Nucleus accumbens (tissue), 56 donors: ENCODE measurements at places on chromosomes 3 and 15.

- DNase-seq, result no peak
These were observed 36.6 kb downstream of the PSTPIP1 start for GRCh38 chr15:77031376-77032050.

GRCh38 chr15:36185845-36186244 is 393.6 kb upstream of the CDIN1 start:
- DNase-seq, result no peak

DNA sequence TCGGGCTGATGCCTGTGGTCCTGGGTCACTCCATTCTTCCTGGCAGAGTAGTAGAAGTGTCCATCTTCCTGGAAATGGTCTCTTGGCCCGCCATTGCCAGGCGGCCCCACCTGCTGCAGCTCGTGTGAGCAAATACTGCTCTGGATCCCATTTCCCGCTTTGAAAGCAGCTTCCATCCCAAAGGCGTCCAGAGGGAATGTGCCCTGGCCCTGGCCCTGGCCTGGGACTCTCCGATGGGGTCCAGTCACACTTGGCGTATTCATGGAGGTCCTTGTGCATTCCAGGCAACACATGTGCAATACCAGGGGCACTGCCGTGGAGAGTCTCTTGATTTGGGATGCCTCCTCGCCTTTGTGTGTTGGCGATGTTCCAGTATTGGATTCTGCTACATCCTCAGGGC is 111.1 kb downstream of the SNRPN start:
- no peak for DNase-seq

GRCh38 chr3:10374311-10374710 is 53.4 kb upstream of the SEC13 start:
- no peak for DNase-seq

DNA sequence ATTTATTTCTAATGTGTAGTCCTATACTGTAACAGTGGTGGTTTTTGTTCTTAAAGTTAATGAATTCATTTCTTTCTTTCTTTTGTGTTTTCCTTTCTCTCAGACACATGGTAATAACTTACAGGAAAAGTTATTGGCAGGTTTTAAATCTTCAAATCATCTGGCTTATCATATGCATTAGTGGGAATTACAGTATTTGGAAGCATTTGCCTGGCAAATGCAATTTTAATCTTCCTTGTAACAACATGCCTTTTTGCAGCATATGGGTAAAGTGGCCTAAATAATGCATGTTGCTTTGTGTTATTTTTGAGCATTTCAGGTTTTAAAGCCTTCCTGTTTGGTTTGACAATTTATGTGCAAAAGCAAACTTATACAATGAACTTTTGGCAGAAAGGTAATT is 66.8 kb downstream of the GALK2 start:
- DNase-seq, result no peak

DNA sequence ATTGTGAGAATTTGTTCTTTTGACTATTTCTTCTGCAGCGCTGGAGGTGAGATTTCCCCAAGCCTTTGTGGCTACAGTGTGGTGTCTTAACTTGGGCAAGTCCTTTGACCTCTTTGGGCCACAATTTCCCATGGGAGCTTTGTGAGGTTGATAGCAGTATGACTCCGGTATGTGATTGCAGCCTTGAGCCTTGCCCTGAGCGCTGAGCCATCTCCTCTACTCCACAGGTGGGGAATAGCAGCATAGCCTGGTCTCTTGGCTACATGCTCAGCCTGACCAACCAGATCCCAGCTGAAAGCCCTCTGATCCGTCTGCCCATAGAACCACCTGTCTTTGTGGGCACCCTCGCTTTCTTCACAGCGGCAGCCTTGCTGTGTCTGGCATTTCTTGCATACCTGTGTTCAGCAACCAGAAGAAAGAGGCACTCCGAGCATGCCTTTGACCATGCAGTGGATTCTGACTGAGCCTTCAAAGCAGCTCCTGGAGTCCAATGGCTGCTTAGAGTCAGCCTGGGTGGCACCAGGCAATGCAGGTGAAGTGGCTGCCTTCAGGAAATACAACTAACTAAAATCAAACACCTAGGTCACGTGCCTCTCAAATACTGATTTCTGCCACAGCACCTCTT is 30.0 kb upstream of the RPL14 start:
- no peak for DNase-seq

DNA sequence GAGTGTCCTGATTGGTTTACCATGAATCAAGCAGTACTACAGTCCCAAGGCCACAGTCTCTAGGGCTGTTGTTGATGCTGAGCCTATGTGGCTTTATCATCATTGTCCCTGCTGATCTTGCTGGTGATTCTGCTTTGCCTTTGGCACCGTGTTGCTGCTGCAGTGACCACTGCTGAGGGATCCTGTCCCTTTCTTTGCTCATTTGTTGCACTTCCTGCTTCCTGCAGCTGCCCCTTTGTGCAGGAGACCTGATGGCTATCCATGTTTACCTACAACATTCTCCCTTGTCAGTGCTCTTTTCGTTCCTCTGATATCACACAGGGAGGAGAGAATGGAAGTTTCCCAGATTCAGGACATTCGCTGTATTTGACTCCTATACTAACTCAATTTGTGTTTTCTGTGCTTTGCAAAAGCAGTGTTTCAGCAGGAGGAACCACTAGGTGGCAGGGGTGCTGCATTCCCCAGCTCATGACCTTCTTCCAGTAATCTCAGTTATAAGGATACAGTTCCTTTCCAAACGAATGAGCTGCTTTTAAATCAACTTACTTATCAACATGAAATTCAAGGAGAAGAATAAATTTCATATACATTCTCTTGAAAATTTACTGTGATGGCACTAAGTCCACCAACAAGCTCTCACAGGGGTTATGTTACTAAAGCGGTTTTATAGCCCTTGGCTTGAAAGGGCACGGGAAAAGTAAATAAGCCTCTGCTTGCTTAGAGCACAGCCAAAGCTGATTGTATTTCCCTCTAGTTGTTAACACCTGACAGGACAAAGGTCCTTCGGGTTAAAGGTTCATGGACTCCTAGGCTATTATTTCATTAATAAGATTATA is 9.7 kb upstream of the THUMPD3 start:
- peak; percentile 73 for DNase-seq

DNA sequence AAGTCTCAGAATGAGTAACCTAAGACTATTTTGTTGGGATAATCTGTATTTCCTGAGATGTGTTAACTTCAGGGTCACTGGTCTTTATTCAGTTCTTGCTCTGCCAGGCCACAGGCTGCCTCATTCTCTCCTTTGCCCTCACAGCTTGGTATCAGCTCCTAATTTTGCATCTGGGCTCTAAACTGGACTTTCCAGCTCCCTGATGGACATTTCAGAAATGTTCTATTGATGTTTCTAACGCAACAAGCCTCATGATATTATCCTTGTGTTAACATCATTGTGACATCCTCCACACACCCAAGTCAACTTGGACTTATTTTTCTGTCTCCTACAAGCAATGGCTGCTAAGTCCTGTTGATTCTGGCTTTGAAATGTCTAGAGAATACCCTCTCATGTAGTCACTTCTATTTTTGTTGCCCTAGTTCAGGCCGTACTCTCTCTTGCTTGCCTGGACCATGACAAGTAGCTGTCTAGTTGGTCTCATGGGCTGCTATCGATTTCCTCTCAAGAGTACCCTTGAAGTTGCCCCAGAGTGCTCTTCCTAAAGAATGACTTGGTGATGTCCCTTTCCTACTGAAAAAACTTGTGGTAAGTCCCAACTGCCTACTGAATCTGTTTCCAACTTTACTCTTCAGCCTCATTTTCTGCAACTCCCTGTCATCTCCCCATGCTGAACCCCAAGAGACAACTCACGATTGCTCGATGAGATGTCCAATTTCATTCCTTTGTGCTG is 52.7 kb downstream of the CHST2 start:
- no peak for DNase-seq

DNA sequence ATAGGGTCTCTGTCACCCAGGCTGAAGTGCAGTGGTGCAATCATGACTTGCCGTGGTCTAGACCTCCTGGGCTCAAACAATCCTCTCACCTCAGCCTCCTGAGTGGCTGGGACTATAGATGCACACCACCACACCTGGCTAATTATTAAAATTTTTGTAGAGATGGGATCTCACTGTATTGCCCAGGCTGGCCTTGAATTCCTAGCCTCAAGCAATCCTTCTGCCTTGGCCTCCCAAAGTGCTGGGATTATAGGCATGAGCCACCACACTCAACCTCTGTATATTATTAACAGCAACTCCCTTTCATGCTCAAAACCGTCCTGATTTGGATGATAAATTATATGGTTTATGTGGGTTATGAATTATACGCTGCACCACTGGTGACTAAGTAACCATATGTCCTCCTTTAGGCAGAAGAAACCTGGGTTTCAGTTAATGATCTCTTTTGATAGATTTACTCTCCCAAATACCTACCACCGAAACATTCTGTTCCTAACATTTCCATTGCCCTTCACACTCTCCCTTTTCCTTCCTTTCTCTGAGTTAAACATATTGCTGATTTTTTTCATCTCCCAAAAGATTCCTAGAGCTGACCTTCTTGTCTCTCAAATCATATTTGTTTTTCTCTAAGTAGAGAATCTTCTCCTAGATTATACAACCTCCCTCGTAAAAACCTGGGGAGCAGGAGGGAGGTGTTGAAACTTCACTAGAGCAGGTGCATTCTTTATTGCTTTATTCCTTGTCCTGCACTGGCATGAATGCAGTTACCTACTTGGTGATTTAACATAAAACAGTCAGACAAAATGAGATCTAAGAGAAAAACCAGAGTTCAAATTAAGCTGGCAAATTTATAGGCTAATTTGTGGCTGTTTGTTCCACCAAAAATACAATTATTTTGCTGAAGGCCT is 32.9 kb downstream of the PCYT1A start:
- DNase-seq, result no peak

DNA sequence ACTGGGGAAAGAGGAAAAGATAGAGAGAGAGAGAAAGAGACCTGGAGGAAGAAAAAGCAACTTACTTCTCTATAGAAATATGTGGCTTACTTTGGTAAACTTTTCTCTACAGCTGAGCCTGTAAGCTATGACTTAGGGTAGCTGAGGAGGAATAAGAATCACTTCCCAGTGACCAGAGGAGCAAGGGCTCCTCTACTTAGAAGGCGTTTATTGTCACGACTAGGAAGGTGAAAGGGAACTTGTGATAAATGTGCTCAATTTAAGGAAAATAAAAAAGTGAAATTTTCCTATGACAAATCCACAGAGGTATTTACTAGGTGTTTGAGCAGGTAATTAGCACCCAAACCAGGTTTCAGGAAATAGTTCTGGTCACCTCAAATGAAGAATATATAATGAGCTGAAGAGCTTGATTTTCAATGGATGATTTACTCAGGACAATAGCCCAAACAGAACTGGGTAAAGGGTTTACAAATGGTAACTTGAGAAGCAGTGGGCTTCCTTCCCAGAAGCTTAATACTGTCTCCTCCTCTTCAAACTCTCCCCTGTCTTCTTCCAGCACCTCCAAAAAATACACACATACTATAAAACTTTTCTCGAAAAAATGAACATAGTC is 46.1 kb downstream of the SOX2 start:
- no peak for DNase-seq

DNA sequence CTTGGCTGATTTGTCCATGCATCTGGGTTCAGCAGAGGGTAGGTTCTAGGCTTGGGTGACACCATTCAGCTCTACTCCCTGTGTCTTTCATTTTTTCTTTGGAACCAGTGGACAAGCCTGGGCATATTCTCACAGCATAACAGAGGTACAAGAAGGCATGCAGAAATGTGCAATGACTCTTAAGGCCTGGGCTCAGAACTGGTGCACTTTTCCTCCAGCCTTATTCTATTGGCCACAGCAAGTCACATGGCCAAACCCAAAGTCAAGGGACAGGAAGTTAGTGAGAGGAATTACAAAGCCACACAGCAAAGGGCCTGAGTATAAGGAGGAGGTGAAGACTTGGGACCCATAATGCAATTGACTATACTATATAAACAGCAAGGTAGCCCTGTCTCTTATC is 200.9 kb upstream of the CTDSPL start:
- DNase-seq, result no peak

DNA sequence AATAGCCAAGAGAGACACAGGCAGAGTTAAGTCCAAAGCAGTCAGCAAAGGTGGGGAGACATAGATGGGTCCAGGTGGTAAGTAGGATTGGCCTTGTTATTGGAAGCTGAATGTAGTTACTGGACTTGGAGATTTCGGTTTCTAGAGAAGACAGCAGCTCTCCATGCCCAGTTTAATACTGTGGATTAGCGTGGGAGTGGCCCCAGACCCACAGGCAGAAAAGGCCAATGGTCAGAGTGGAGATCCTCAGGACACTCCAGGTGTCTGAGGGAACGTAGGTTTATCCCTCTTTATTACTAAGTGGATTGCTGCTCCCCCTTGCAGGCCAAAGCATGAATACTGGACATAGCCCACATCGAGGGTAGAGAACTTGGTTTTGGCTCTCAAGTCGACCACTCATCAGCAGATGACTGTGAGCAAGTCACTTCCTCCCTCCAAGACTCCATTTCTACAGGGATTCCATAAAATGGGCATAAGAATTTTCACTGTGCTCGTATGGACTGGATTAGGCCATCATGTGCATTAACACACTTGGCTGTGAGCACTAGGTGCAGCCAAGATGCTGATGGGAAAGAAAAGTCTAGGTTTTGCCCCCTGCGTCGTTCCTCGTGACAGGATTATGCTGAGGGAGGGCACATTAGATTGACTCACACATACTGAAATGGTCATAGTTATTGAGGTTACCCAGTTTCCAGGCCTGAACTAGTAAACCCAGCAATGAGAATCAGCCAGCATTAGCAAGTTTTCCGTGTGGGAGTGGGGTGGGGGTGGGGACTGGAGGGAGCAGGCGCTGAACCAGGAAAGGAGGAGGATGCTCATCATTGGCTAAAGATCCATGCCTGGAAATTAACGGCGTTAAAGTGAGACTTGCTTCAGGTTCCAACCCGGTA is 225.2 kb upstream of the TPRG1 start:
- DNase-seq, result peak; percentile 72

- DNase-seq, result no peak
These were observed 176.2 kb upstream of the TOPAZ1 start for GRCh38 chr3:44065311-44066094.

DNA sequence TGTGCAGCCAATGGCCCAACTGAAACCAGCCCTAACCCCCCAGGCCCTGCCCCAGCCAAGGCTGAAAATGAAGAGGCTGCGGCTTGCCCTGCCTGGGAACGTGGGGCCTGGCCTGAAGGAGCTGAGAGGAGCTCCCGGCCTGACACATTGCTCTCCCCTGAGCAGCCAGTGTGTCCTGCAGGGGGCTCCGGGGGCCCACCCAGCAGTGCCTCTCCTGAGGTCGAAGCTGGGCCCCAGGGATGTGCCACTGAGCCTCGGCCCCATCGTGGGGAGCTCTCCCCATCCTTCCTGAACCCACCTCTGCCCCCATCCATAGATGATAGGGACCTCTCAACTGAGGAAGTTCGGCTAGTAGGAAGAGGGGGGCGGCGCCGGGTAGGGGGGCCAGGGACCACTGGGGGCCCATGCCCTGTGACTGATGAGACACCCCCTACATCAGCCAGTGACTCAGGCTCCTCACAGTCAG is 11.2 kb downstream of the MAP1A start:
- no peak for DNase-seq

GRCh38 chr3:114290911-114291901 is 2.6 kb upstream of the TIGIT start:
- peak; percentile 4 for DNase-seq

DNA sequence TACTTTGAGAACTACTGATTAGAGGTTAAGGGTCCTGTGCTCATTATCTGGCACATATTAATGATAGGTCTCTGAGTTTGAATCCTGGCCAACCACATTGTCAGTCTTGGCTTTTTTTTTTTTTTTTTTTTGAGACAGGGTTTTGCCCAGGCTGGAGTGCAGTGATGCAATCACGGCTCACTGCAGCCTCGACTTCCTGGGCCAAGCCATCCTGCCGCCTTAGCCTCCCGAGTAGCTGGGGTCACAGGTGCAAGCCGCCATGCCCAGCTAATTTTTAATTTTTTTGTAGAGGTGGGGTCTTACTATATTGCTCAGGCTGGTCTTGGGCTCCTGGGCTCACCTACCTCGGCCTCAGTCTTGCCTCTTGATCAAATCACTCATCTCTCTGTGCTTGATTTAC is 547 bp upstream of the PCCB start:
- DNase-seq, result no peak
